ENCODE measurements at places on chromosomes 7 and 10. TPM values are rescaled to one million over a fixed set of nuclear protein-coding genes. Genes with fewer than 3 reads are reported as not detected.

OR2A5 gene
- total RNA-seq = not detected

CALY gene
- 3.1 TPM for total RNA-seq

LOXL4 gene
- total RNA-seq = 4.5 TPM

NCF1 gene
- not detected for total RNA-seq

CALHM2 gene
- total RNA-seq = 14.0 TPM

SORBS1 gene
- total RNA-seq = 22.8 TPM

PDE1C gene
- total RNA-seq = 2.5 TPM

SLC18A2 gene
- 0.57 TPM for total RNA-seq

ARHGEF35 gene
- 7.7 TPM for total RNA-seq

GPAM gene
- 23.2 TPM for total RNA-seq

TSPAN15 gene
- total RNA-seq = 11.9 TPM

DNA sequence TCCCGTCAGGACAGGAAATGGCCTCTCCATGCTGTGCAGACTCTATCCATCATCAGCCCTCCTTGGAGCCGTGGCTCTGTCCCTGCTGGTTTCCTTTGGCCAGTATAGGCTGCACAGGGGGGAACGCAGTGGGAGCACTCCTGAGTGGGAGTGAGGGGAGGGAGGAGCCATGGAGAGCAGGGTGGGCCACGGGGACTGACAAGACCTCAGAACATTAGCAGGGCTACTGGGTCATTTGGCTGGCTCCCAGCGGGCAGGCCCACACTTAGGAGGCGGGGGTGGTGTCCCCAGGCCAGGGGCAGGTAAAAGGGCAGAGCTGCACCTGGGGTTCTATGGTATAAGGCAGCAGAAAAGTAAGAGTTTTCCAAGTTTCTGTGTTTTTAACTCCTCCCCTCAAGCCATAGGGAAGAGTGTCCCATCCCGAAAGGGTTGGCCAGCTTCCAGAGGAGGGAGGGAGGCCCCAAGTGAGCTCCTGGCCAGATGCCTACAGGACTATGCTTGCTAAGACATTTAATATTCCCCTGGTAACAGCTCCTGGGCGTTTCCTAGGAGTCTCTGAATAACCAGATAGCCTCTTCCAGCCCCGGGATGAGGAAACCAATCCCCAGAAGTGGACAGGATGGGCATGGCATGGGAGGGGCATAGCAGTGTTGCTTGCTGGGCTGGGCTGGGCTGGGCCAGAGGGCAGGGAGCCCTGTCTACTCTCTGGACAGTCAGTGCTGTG is 5.5 kb upstream of the OPN4 start:
- no peak for DNase-seq

- DNase-seq = no peak
Observed at GRCh38 chr7:7720750-7721621, 2.6 kb upstream of the RPA3 start.

- no peak for DNase-seq
Observed at GRCh38 chr7:42103456-42103855, 133.6 kb downstream of the GLI3 start.

- no peak for DNase-seq
Observed at GRCh38 chr10:106789623-106790022, 374.9 kb downstream of the SORCS1 start.

DNA sequence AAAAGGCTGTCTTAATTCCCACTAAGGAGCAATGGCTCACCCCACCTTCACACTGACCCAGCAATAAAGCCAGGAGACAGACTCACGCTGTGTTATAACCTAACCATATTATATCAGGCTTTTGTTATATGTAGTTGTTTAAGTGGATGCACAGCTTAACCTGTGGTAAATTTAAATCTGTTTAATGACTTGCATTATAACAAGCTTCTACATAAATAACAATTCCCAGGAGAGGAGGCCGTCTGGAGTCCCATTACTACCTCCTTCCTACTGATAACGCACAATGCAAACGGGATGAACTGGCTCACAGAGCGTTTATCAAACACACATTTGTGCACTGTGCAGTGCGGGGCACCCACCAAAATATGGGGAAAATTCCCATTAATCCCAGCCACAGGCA is 102.1 kb upstream of the MGMT start:
- DNase-seq = no peak

DNA sequence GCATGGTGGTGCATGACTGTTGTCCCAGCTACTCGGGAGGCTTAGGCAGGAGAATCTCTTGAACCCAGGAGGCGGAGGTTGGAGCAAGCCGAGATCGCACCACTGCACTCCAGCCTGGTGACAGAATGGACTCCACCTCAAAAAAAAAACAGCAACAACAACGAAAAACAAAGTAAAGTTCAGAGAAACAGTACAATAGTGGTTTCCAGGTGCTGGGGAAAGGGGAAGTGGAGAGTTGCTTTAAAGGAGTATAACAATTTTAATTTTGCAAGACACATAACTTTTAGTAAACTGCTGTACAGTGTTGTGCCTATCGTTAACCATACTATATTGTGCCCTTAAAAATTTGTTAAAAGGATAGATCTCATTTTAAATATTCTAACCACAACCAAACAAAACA is 662.7 kb upstream of the POT1 start:
- DNase-seq = no peak

GRCh38 chr10:2964632-2965296 is 102.6 kb upstream of the PFKP start:
- DNase-seq = no peak

DNA sequence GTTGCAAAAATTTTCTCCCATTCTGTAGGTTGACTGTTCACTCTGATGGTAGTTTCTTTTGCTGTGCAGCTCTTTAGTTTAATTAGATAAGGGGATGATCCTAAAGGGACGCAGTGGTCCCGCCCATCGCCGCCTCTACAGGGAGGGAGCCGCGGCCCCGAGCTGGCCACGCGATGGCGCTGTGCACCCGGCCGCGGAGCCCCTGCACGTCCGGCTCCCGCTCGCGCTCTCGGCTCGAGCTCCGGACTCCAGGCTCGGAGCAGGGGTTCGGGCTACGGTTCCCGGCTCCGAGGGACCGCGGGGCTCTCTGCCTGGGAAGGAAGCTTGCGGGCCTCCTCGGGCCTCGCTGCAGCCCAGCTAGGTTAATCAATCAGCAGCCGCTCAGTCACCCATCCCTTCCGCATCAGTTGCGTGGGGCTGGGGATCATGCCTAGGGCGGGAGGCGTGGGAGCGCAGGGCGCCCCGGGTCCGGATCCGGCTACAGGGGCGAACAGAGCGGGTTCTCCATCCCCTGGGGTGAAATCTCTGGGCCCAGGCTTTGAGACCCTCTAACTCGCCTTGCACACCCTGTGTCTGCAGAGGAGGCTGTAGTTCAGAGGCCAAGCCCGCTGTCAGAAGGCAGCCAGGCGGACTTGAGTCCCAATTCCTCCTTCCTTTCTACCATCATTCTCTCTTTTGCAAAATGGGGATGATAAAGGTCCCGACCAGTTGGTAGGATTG is 97.9 kb downstream of the WDR11 start:
- DNase-seq = peak; percentile 32

GRCh38 chr10:71964098-71964742 is at the start of gene CHST3:
TSS of gene CHST3 (plus strand) at chr10:71964395. CDS start at chr10:72005843, 41,448 bp downstream.
- DNase-seq = peak; percentile 69

All from pancreas (tissue), 10 donors.